ENCODE measurements at places on chromosomes 16 and 17.

- DNase-seq: no peak
Observed at GRCh38 chr17:55635253-55635914, 87.3 kb downstream of the TMEM100 start.

DNA sequence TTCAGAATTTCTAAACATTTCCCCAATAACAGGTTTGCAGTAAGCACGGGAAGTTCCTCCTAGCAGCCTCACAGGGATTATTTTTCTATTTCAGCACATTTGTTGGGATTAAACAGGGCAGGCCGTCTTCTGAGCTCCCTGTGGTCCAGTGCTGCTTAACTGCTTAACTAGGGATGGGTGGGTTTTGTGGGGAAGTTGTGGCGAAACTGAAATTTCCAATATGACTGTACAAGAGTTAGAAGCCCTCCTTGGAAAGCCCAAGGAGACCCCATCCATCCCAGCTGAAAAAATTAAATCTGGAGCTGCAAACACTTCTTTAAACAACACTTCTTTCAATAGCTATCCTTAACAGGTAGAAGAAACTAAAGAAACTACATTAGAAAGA, 22.2 kb downstream of the FAM117A start:
- DNase-seq: no peak

DNA sequence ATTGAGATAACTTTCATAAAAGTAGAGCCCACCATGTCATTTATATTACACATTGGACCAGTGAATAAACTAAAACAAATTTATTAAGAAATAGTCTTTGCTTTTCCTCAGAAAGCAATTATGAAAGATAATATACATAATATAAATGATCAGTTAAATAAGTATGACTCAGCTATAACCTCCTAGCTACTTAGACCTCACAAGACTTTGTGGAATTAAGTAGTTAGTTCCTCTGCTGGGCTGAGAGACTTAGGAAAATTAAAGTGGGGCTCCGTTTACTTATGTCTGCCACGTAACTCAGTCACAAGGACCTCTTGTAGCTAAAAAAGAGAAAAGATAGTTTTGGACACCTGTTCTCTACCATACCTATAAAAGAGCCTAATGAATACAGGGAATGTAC, 76.9 kb downstream of the MRTFB start:
- DNase-seq: no peak

GRCh38 chr16:80407265-80407987, 133.4 kb upstream of the DYNLRB2 start:
- no peak for DNase-seq

DNA sequence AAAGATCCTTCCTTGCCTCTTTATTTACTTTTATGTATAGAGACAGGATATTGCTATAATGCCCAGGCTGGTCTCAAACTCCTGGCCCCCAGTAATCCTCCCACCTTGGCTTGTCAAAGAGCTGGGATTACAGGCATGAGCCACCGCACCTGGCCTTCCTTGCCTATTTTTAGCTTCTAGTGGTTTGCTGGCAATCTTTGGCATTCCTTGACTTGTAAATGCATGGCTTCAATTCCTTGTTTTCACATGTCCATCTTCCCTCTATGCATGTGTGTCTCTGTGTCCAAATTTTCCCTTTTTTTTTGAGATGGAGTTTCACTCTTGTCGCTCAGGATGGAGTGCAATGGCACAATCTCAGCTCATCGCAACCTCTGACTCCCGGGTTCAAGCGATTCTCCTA, 22.5 kb downstream of the HEXIM2 start:
- DNase-seq: no peak

DNA sequence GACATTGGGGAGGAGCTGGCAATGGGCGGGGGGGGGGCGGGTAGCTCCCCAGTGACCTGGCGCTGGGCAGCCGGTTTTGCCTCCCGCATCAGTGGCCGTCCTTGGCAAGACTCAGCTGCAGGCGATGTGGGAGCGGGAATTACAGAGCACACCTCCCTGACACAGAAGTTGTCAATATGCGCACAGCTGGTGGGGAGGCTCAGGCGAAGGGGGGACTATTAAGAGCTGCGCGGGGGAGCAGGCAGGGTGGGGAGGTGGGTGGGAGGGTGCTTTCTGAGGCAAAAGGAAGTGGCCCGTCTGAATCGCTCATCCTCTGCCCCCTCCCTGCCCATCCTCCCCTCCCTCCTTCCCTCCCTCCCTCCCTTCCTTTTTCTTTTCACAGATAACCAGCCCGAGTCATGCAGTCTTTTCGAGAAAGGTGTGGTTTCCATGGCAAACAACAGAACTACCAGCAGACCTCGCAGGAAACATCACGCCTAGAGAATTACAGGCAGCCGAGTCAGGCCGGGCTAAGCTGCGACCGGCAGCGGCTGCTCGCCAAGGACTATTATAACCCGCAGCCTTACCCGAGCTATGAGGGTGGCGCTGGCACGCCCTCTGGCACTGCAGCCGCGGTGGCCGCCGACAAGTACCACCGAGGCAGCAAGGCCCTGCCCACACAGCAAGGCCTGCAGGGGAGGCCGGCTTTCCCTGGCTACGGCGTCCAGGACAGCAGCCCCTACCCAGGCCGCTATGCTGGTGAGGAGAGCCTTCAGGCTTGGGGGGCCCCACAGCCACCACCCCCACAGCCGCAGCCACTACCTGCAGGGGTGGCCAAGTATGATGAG, 44.0 kb downstream of the SREBF1 start:
- DNase-seq: peak; percentile 55

DNA sequence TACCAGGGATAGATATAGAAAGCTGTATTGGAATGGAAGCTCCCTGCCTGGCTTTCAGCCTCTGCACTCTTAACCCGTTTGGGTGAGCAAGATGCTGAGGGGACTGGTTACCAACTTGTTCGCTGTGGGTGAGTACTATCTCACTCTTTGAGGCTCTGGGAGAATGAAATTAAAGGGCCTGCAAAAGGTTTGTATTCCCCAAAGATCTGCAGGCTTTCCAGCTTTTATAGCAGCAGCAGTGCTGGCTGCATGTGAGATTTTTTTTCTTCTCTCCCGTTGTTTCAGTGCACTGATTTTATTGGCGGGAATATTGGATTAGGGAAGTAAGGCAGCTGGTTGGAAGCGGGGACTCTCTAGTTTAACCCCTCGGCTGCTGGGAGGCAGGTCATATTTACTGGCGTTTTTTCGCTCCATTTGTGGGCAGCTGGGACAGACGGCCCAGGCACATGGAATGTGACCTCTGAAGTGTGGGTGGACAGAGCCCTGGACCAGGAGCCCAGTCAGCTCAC, 30.9 kb downstream of the C17orf75 start:
- no peak for DNase-seq

GRCh38 chr16:53805752-53806151, 101.8 kb downstream of the FTO start:
- DNase-seq: no peak
